Activated T-cell treated with anti-CD3 and anti-CD28 coated beads, Interleukin-2, amount 50 U/mL, for 72 hours (primary cell): ENCODE measurements at places on chromosomes 3 and 15. TPM values are rescaled to one million over a fixed set of nuclear protein-coding genes. Genes with fewer than 3 reads are reported as not detected.

BNC1 gene
- total RNA-seq = not detected

ZPLD1 gene
- 0.32 TPM for total RNA-seq

SLC15A2 gene
- 2.4 TPM for total RNA-seq

- H3K4me1 ChIP-seq = no peaks in the 10 kb centered on the region
- no peaks in the 10 kb centered on the region for H3K36me3 ChIP-seq
- no peak for DNase-seq
- H3K4me3 ChIP-seq = no peak overlapping the region
- H3K27ac ChIP-seq = no peak overlapping the region
These were observed 16.9 kb upstream of the KNG1 start for GRCh38 chr3:186700267-186700666.

DNA sequence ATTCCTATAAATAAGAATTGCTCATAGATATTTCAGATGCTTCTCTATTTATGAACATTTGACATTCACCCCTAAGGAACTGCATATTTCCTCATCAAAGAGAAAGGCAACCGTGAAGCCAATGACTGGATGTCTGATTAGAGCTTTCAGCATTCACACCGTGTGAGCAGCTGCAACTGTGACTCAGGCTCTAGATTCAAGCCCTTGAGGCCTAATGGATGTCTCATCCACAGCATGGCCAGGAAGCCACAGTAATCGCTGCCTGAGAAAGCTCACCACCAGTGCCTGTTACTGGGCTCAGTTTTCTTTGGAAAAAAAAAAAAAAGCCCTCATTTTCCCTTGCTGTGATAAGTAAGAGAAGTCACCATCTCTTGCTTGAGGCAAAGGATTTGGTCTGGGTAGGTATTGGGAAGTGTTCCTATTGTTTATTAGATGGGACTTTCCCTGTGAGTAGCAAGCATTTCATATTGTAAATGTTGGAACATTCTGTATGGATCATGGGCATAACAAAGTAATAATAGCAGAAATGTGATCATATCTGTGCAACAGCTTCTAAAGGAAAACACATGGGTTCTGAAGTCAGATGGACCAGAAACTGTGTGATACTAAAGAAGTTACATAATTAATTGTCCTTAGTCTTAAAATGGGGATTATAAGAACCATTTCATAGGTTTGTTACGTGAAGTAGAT, 783.7 kb downstream of the AGBL1 start:
- DNase-seq = no peak
- H3K4me3 ChIP-seq = no peak overlapping the region
- no peak overlapping the region for H3K27ac ChIP-seq
- no peaks in the 10 kb centered on the region for H3K36me3 ChIP-seq
- H3K4me1 ChIP-seq = no peaks in the 10 kb centered on the region
- no peaks in the 10 kb centered on the region for H3K27me3 ChIP-seq

GRCh38 chr15:39161096-39161495, 419.8 kb upstream of the THBS1 start:
- peaks cover 5% of the 10 kb centered on the region for H3K4me1 ChIP-seq
- H3K4me3 ChIP-seq = no peak overlapping the region
- no peak overlapping the region for H3K27ac ChIP-seq
- H3K36me3 ChIP-seq = no peaks in the 10 kb centered on the region
- no peak for DNase-seq
- peaks cover 20% of the 10 kb centered on the region for H3K27me3 ChIP-seq
